ENCODE measurements at places on chromosomes 12 and 14. TPM values are rescaled to one million over a fixed set of nuclear protein-coding genes. Genes with fewer than 3 reads are reported as not detected.

The CCDC38 gene
- not detected for total RNA-seq

The DHRS1 gene
- total RNA-seq, result 6.3 TPM

The APOLD1 gene
- 9.9 TPM for total RNA-seq

The LRFN5 gene
- 12.0 TPM for total RNA-seq

The VRTN gene
- not detected for total RNA-seq

The CIT gene
- total RNA-seq, result 6.8 TPM

The APOF gene
- not detected for total RNA-seq

The IFNG-AS1 gene
- 1.0 TPM for total RNA-seq

The RNASE4 gene
- 17.7 TPM for total RNA-seq

The ERP29 gene
- total RNA-seq, result 46.4 TPM

The ABCC9 gene
- 111 TPM for total RNA-seq

The NTF3 gene
- total RNA-seq, result 2.6 TPM

The TDRD9 gene
- total RNA-seq, result 0.52 TPM

The SDR9C7 gene
- total RNA-seq, result not detected

The KLRC1 gene
- total RNA-seq, result 1.0 TPM

The C12orf50 gene
- not detected for total RNA-seq

The DIO3 gene
- total RNA-seq, result 1.0 TPM

The AJUBA gene
- total RNA-seq, result 77.8 TPM

The KRT73 gene
- under 0.01 TPM for total RNA-seq

The OR4K1 gene
- not detected for total RNA-seq

The CEP170B gene
- 1.6 TPM for total RNA-seq

The AMHR2 gene
- not detected for total RNA-seq

The HEBP1 gene
- 16.2 TPM for total RNA-seq

The TAS2R13 gene
- 4.2 TPM for total RNA-seq

The ERP27 gene
- not detected for total RNA-seq

The NPC2 gene
- total RNA-seq, result 104 TPM

The GPR162 gene
- total RNA-seq, result 8.9 TPM

The CISTR gene
- total RNA-seq, result not detected

The CCDC196 gene
- total RNA-seq, result not detected

The PLXNC1 gene
- total RNA-seq, result 17.2 TPM

The SEL1L gene
- 34.4 TPM for total RNA-seq

The BHLHE41 gene
- 1.0 TPM for total RNA-seq

The RTL1 gene
- total RNA-seq, result 9.4 TPM

The LAG3 gene
- not detected for total RNA-seq

The RNASE2 gene
- total RNA-seq, result not detected

The LRP1-AS gene
- 1.0 TPM for total RNA-seq

The HIGD1C gene
- not detected for total RNA-seq

The BLOC1S1 gene
- 42.3 TPM for total RNA-seq

The MPHOSPH9 gene
- total RNA-seq, result 44.9 TPM

The KRT2 gene
- not detected for total RNA-seq

The TSHR gene
- total RNA-seq, result under 0.01 TPM

The SRSF9 gene
- total RNA-seq, result 79.9 TPM

The WDR20 gene
- 26.1 TPM for total RNA-seq

The GLIPR1L2 gene
- total RNA-seq, result not detected

The COCH gene
- 3.1 TPM for total RNA-seq

The TC2N gene
- 5.7 TPM for total RNA-seq

The LRTM2 gene
- total RNA-seq, result not detected

The GLIPR1L1 gene
- not detected for total RNA-seq

The CDCA3 gene
- total RNA-seq, result 3.1 TPM

The ENDOU gene
- total RNA-seq, result 1.0 TPM

The PLEKHG3 gene
- 16.7 TPM for total RNA-seq

The MDM1 gene
- 8.9 TPM for total RNA-seq

The CD27 gene
- total RNA-seq, result not detected

The CD163 gene
- total RNA-seq, result 23.0 TPM

The RITA1 gene
- 10.4 TPM for total RNA-seq

The SERPINA12 gene
- total RNA-seq, result not detected

The SIRT4 gene
- 3.7 TPM for total RNA-seq

The MORN3 gene
- total RNA-seq, result under 0.01 TPM

The FRS2 gene
- total RNA-seq, result 32.9 TPM

Measured in skeletal muscle tissue (tissue), 5 donors.